ENCODE measurements at places on chromosomes 5 and 9.

DNA sequence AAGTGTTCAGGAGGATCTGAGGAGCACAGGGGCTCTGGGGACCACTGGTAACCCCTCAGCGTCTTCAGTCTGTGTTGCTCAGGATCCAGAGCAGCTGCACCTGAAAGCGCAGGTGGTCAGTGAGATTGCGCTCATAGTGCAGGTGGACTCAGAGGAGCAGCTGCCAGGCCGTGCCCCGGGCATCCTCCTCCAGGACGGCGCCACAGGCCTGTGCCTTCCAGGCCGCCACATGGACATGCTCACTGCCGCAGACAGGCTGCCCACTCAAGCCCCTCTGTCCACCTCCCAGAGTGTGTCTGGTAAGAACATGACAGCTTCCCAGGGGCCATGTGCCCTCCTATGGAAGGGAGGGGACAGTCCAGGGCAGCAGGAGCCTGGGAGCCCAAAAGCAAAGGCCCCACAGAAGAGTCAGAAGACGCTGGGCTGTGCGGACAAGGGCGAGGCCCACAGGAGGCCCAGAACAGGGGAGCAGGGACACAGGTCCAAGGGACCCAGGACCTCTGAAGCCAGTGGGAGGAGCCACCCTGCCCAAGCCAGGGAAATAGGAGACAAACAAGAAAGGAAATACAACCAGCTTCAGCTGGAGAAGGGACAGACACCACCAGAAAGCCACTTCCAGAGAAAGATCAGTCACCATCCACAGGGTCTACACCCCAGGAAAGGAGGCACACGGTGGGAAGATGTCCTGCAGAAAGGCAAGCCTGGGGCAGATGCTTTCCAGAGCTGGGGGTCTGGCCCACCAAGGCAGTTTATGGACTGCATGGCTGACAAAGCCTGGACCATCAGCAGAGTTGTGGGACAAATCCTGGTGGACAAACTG, 5.2 kb downstream of the SPATA31E1 start:
- no peak for DNase-seq

DNA sequence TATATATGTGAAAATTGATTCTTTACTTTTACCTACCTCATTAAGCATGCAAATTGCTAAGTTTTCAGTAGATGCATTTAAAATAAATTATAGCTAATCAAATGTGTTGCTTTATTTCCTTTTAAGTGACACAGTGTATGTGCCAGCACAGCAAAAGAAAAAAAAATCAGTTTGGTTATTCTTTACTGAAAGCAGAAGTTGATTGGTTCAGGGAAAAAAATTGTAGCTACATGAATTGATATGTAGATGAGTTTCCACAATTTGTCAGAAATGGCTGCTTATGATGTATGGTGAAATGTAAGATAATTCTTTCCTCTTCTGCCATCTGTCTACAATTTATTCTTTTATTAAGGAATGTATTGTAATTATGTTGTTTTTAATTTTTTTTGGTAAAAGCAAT, 57.8 kb downstream of the PARP8 start:
- no peak for DNase-seq

DNA sequence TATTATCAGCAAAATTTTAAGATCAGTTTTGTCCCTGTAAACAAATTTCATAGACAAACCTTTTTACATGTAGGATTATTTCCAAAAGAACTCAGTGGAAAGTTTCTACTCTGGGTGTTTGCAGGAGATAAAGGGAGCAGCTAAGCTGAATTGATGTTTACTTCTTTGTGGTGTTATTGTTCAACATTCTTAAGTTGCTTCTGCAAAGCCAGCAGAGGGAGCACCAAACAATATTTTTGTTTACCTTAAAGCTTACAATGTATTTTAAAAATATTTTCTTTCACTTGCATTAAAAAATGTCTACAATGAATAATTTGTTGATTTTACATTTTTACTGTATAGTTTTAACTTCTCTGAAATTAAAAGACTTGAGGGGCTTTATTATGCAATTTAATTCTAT, 135.4 kb downstream of the ATG10 start:
- DNase-seq = no peak

DNA sequence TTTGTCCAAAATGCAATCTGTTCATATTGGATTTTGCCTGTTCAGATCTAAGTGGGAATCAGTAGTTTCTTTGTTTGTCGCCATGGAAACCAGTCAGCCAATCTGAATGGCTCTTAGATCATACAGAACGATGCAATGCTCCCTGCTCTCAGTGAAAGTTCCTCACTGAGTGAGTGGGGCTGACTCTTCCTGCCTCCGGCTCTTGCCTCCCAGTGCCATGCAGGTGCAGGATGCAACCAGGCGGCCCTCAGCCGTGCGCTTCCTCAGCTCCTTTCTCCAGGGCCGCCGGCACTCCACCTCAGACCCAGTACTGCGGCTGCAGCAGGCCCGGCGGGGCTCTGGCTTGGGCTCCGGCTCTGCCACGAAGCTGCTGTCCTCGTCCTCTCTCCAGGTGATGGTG, at the start of gene PTPDC1:
TSS of gene PTPDC1 (plus strand) at position 151 of the 400 bp plus-strand sequence. CDS start at position 218, 67 bp downstream.
- DNase-seq = peak; percentile 69

- no peak for DNase-seq
These were observed 22.1 kb downstream of the IPPK start for GRCh38 chr9:92647671-92648473.

DNA sequence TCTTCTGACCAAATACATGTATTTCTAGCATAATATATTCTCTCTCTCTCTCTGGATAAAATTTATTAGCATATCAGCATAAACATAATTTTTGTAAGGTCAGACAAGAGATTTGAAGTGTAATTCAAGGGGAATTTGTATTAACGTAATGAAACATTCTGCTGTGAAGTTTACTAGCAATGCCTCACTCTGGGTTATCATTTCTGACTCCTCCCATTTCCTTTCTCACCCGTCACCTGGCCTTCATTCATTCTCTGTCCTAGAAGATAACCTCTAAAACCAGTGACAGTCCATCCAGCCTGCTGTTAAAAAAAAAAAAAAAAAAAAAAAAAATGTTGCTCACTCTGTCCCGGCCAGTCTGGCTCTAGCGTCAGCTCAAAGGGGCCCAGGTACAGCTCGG, 27.1 kb downstream of the GRAMD2B start:
- no peak for DNase-seq

GRCh38 chr9:2992427-2992826, 148.5 kb upstream of the PUM3 start:
- no peak for DNase-seq

DNA sequence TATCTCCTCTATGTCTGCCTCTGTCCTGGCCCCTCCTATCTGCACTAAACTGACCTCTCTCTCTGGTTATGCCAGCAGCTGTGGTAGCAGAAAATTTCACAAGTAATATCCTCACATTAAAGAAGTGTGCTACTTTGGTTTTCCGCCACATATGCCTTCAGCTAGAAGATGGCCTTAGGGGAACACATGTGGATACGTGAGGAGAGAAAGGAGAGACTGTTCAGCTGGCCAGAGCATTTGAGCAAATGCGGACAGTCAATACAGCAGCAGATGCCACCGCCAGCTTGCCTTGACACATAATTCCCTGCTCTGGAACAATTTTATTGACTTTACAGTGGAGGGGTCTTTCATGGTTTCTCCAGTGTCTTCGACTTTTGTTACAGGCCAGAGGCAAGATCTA, 434.6 kb downstream of the TAF11L14 start:
- DNase-seq = no peak

DNA sequence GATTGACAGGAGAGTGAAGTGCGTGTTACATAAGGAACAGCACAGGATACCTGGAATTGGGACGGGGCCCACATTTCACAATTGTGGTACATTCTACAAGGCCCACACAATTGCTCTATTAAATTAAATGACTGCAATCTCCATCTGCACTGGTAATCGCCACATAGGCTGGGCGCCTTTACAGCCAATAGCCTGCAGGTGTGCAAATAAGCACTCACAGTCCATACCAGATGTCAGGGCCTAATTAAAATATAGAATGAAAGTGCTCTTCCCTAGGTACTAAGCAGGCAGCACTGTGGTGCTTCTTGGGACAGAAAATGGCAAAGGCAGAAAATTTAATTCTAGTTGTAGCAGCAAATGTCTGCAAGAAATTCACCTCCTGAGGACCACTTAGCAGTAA, 82.7 kb downstream of the ATP10B start:
- DNase-seq = no peak

DNA sequence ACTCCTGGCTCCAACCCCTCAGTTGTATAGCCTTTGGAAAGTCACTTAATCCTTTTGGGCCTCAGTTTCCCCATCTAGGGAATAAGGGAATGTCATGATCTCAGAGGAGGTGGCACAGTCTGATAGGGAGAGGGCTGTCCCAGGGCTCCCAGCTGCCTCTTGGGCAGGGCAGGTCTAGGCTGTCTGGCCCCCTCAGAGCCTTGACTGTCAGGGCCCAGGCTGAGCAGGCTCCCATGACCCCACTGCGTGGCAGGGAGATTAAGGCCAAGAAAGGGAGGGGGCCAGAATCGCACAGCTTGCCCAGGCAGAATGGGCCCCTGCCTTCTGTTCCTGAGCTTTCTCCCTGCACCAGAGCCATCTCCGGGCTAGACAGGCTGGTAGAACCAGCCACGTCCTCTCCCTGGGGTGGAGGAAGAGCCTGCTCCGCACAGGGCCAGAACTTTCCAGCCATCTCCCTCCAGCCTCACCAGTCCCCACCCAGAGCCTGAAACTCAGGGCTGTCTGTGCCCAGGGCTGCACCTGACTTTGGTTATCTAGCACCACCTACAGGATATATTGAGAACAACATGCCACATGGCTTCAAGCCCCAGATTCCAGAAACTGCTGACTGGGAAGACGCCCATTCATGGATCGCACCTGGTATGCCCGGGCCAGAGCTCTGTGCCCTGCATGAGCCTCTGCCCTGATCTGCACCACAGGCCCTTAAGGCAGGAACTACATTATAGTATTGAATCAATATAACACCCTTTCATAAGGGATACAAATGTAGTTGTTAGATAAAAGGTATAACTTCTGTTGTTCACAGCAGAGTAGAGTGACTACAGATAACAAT, 32.1 kb downstream of the NAIF1 start:
- DNase-seq = peak; percentile 51

GRCh38 chr9:127368852-127369402, 28.0 kb upstream of the SLC2A8 start:
- DNase-seq = no peak

DNA sequence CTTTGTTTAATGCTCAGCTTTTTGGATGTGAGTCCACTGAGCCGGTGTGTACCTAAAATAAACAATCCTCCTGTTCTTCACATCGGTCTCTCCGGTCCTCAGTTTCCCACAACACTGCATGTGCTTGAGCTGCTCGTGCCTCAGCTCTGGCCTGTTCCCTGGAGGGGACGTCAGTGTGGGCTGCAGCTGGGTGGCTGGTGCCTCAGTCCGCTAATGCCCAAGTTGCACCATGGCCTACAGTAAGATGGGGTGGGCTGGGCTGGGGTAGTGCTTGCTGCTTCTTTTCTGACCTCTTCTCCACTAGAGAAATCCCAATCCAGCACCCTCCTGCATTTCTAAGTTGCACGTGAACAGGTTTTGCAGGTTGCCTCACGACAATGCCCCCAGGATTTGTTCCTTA, 595 bp upstream of the BTNL9 start:
- DNase-seq = no peak

- peak; percentile 97 for DNase-seq
These were observed 20.1 kb downstream of the PCDHGC5 start for GRCh38 chr5:141508798-141509611.

DNA sequence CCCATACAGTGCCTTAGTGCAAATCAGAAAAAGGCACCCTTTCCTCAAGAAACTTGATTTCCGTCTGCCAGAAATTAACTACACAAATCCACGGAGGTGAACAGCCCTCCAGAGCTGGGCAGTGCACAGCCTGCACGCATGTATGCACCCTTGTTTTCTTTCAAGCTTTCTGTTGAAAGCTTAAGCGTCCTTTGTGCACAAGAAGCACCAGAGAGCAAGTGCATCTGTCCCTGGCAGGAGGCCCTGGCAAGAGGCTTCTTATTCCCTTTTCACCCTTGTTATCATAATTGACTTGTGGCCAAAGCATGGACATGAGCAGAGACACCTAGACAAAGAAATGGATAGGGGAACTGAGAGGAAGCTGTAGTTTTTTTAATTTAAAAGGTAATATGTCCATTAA, 47.4 kb upstream of the ATG10 start:
- DNase-seq = no peak

- DNase-seq = no peak
These were observed 31.4 kb upstream of the MSX2 start for GRCh38 chr5:174692982-174693422.

DNA sequence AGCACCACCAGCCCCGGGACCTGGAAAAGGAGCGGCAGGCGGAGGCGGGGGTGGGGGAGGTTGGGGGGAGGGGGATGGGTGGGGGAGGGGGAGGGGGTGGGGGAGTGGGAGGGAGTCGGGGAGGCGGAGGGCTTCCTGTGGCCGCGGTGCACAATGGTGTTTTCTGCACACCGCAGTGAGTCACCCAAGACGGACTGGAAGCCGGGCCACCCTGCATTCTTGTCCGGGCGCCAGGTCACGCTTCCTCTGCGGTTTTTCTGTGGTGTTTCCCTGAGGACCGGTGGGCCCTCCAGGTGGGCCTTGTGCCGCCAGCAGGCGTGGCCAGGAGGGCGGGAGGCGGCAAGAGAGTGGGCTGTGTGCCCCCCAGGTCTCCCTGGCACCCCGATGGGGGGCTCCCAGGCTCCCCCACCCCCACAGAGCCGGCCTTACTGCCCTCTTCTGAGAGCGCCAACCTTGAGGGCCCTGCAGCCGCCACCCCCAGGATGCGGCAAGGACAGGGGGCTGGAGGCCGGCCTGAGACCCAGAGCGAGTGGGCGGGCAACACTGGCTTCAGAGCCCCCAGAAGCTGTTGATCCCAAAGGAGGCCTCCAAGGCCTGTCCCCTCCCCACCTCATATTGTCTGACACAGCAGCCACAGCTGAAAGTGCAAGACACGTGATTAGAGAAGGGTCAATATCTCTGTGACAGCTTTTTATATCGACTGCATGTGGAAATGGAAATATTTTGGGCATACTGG, 11.1 kb downstream of the EXD3 start:
- DNase-seq = peak; percentile 45

- DNase-seq = no peak
These were observed 12.9 kb upstream of the COL15A1 start for GRCh38 chr9:98930792-98931191.

- no peak for DNase-seq
These were observed 170.8 kb downstream of the SGCD start for GRCh38 chr5:156497804-156498208.

DNA sequence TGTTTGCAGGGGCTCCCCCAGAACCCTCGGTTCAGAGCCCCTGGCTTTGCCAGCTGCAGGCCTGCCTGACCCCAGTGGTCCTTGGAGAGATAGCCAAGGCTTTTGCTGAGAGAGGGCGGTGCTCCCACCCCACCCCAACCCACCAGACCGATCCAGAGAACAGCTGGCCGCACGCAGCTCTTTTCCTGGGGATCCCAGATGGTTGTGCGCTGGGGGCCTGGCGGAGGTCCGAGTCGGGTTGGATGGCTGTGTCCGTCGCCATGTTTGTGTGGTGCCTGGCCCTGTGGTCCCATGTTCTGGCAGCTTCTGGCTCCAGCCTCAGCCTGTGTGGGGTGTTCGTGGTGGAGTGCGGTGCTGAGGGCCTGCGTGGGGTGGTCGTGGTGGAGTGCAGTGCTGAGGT, 97.5 kb downstream of the RXRA start:
- no peak for DNase-seq
